Endodermal cell (in vitro differentiated cells): ENCODE measurements at places on chromosomes 12 and 14. TPM values are rescaled to one million over a fixed set of nuclear protein-coding genes. Genes with fewer than 3 reads are reported as not detected.

The SLC25A47 gene
- not detected in 3 replicates for total RNA-seq

- peak overlapping the region; percentile 91 for H3K27ac ChIP-seq
- H3K27me3 ChIP-seq, result no peaks in the 10 kb centered on the region
- H3K4me1 ChIP-seq, result peaks cover 24% of the 10 kb centered on the region
- no peaks in the 10 kb centered on the region for H3K36me3 ChIP-seq
- peak; percentile 85 for DNase-seq
- H3K4me3 ChIP-seq, result peak overlapping the region; percentile 78
Observed at GRCh38 chr14:99246536-99247097, 25.4 kb downstream of the BCL11B start.

DNA sequence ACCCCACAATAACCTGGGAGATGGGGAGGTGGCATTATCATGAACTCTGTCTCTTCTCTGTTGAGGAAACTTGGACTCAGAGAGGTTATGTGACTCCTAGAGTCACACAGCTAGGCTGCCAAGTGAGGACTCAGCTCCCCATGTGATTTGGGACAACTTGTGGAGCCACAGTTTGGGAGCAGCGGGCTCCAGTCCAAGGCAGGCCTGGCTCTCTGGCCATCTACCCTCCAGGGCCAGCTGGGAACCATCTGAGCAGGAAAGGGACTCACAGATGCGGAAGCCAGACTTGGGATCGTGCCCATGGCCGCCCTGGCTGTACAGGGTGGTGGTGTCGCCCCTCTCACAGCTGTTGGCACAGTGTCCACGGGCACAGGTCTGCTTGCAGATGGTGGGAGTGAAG lies 59.1 kb downstream of the ISCA2 start:
- no peaks in the 10 kb centered on the region for H3K27me3 ChIP-seq
- no peaks in the 10 kb centered on the region for H3K36me3 ChIP-seq
- no peak overlapping the region for H3K4me3 ChIP-seq

DNA sequence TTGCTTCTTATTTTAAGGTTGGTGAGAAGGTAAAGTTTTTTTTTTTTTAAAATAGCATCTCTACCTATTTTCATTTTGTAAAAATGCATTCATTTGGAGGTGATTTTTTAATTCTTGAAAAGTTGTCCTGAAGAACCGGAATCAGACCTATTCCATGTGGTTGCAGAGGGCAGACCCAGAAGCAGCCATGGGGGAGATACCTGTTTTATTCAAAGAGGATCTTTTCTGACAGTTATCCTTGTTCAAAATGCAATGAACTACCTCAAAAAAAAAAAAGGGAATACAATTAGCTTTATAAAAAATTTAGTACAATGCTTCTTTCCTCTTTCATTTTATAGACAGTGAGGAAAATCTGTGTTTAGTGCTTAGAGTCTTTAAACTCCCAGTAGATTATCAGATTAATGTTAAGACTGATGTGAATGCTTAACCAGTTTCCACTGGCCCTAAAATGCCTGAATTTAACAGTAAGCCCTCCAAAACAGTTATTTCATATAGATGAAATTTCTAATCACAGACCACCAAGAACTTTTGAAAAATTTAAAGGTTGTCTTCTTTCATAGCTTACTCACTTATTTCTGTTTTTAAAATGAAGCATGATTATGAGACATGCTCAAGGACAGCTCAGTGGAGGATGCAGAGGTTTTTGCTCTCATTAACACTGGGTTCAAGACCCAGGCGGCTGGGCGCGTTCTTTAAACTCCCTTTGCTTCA lies 8.6 kb upstream of the NEMF start:
- no peak for DNase-seq
- H3K4me3 ChIP-seq, result peak overlapping the region; percentile 94
- no peaks in the 10 kb centered on the region for H3K4me1 ChIP-seq
- H3K36me3 ChIP-seq, result no peaks in the 10 kb centered on the region
